Stomach (tissue), 19 donors: ENCODE measurements at places on chromosomes 16 and 17. TPM values are rescaled to one million over a fixed set of nuclear protein-coding genes. Genes with fewer than 3 reads are reported as not detected.
A peak's percentile ranks its signal among the peaks of the same experiment; 100 is the strongest.

DNA sequence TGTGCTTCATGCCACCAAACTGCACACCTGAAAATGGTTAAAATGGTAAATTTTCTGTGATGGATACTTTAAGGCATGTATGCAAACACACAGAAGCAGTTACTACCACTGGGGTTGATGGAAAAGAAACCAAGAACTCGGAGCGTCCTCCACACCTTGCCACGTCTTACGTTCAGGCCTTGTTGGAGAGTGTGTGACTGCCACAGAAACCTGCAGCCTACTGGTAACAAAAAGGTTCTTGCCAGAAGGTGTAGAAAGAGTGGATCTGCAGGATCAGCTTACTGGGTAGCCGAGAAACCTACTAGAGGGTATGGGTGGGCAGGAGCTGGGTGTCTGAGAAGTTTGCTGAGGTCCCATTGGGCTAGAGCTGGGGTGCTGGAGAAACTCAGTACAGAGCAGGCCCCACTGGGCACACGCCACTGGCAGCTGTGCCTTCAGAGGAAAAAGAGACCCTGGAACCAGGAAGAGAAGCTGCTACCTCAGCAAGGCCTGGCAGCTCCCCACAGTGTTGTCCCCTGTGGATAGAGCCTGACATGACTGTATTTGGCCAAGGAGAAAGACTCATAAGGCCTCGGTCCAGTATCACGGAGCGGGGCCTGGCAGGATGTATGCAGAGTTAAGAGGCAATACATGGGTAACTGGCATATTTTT, 204.6 kb downstream of the SEC14L1 start:
- H3K36me3 ChIP-seq, result no peaks in the 10 kb centered on the region
- no peaks in the 10 kb centered on the region for H3K27me3 ChIP-seq
- H3K4me3 ChIP-seq, result no peak overlapping the region
- no peak for DNase-seq
- no peak overlapping the region for H3K27ac ChIP-seq

Gene FOXO3B
- total RNA-seq, result 3.6 TPM

DNA sequence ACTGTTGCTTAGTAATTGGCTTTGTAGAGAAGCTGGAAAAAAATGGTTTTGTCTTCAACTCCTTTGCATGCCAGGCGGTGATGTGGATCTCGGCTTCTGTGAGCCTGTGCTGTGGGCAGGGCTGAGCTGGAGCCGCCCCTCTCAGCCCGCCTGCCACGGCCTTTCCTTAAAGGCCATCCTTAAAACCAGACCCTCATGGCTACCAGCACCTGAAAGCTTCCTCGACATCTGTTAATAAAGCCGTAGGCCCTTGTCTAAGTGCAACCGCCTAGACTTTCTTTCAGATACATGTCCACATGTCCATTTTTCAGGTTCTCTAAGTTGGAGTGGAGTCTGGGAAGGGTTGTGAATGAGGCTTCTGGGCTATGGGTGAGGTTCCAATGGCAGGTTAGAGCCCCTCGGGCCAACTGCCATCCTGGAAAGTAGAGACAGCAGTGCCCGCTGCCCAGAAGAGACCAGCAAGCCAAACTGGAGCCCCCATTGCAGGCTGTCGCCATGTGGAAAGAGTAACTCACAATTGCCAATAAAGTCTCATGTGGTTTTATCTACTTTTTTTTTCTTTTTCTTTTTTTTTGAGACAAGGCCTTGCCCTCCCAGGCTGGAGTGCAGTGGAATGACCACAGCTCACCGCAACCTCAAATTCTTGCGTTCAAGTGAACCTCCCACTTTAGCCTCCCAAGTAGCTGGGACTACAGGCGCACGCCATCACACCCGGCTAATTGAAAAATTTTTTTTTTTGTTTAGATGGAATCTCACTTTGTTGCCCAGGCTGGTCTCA, 6.2 kb upstream of the TMEM235 start:
- H3K27ac ChIP-seq, result no peak overlapping the region
- peaks cover 33% of the 10 kb centered on the region for H3K27me3 ChIP-seq
- H3K4me3 ChIP-seq, result no peak overlapping the region
- no peaks in the 10 kb centered on the region for H3K4me1 ChIP-seq

DNA sequence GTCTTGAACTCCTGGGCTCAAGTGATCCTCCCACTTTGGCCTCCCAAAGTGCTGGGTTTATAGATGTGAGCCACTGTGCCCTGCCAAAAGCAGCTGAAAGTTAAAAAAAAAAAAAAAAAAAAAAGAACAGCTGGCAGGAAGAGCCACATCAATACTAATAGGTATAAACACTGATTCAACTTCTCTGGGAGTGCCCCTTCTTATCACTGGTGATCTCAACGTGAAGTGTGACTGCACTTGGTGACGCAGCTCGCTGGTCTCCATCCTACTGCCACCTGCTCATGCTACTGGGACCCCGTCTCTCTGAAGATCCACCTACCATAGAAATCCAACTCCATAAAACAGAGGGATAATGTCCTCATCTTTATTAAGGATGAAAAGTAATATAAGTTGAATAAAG, 40.8 kb downstream of the RNF157 start:
- no peaks in the 10 kb centered on the region for H3K27me3 ChIP-seq
- H3K4me3 ChIP-seq, result no peak overlapping the region
- DNase-seq, result no peak
- H3K36me3 ChIP-seq, result no peaks in the 10 kb centered on the region
- no peak overlapping the region for H3K27ac ChIP-seq
- no peaks in the 10 kb centered on the region for H3K4me1 ChIP-seq

- H3K27ac ChIP-seq, result no peak overlapping the region
- no peak for DNase-seq
- H3K4me1 ChIP-seq, result no peaks in the 10 kb centered on the region
- no peaks in the 10 kb centered on the region for H3K36me3 ChIP-seq
- H3K27me3 ChIP-seq, result no peaks in the 10 kb centered on the region
These were observed 458.6 kb upstream of the GOT2 start for GRCh38 chr16:59192551-59193199.

Gene RHBDL1
- total RNA-seq, result not detected

DNA sequence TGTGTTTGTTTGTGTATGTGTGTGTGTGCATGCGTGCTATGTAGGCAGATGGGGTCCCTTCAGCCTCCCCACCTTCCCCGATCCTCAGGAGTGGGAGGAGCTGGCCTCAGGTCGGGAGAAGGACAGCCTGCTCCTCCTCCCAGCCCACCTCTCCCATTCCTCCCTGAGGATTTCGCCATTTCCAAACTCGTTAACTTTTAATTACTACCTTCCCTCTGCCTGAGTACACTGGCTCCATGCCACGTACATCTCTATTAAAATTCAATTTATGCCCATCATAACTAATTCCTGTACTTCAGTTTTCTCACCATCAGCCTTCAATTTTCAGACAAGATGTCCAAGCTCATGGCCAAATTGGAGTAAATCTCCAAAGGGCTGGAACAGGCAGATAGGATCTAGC, 148.6 kb downstream of the SDK2 start:
- no peak overlapping the region for H3K4me3 ChIP-seq
- H3K27me3 ChIP-seq, result no peaks in the 10 kb centered on the region
- no peaks in the 10 kb centered on the region for H3K4me1 ChIP-seq
- no peak for DNase-seq
- H3K36me3 ChIP-seq, result no peaks in the 10 kb centered on the region

- peaks cover 13% of the 10 kb centered on the region for H3K36me3 ChIP-seq
- H3K4me3 ChIP-seq, result peak overlapping the region; percentile 56
- H3K27me3 ChIP-seq, result no peaks in the 10 kb centered on the region
- peaks cover 33% of the 10 kb centered on the region for H3K4me1 ChIP-seq
These were observed 797 bp downstream of the GRB7 start for GRCh38 chr17:39738568-39738901.

GRCh38 chr17:66383333-66383732, 80.9 kb downstream of the PRKCA start:
- no peaks in the 10 kb centered on the region for H3K36me3 ChIP-seq
- no peaks in the 10 kb centered on the region for H3K27me3 ChIP-seq
- no peak for DNase-seq

GRCh38 chr17:27269201-27269600, 24.7 kb upstream of the WSB1 start:
- no peak for DNase-seq
- no peaks in the 10 kb centered on the region for H3K36me3 ChIP-seq
- H3K27me3 ChIP-seq, result no peaks in the 10 kb centered on the region
- no peak overlapping the region for H3K4me3 ChIP-seq

GRCh38 chr17:9817086-9817485, 4.8 kb downstream of the GSG1L2 start:
- H3K27ac ChIP-seq, result no peak overlapping the region
- no peaks in the 10 kb centered on the region for H3K4me1 ChIP-seq
- no peaks in the 10 kb centered on the region for H3K36me3 ChIP-seq
- DNase-seq, result peak; percentile 85
- H3K27me3 ChIP-seq, result no peaks in the 10 kb centered on the region

GRCh38 chr17:29177541-29177870, 2.7 kb downstream of the MYO18A start:
- H3K4me3 ChIP-seq, result no peak overlapping the region
- no peaks in the 10 kb centered on the region for H3K36me3 ChIP-seq
- no peaks in the 10 kb centered on the region for H3K27me3 ChIP-seq

Gene TBC1D3E
- total RNA-seq, result not detected

Gene CTRB2
- not detected for total RNA-seq
